Fibroblast of the aortic adventitia (primary cell): ENCODE measurements at places on chromosomes 12 and 14. TPM values are rescaled to one million over a fixed set of nuclear protein-coding genes. Genes with fewer than 3 reads are reported as not detected.

PPHLN1 gene
- 74.7 and 82.7 TPM in 2 replicates for total RNA-seq

GYS2 gene
- not detected in 2 replicates for total RNA-seq

COL2A1 gene
- not detected in 2 replicates for total RNA-seq

KSR2 gene
- under 0.01 TPM in 1 of 2 replicates, not detected in the other for total RNA-seq

TNS2 gene
- 60.5 and 77.4 TPM in 2 replicates for total RNA-seq

STRAP gene
- 93.9 and 101 TPM in 2 replicates for total RNA-seq

KLRB1 gene
- not detected in 2 replicates for total RNA-seq

FAM181A gene
- total RNA-seq, result not detected in 2 replicates

GNG2 gene
- total RNA-seq, result 10.0 and 15.7 TPM in 2 replicates

HNRNPC gene
- 458 and 913 TPM in 2 replicates for total RNA-seq

GABARAPL1 gene
- 26.3 and 82.4 TPM in 2 replicates for total RNA-seq

MYH6 gene
- not detected in 2 replicates for total RNA-seq

TMEM119 gene
- 58.4 and 164 TPM in 2 replicates for total RNA-seq
